ENCODE measurements at places on chromosomes 5 and 9.

- no peak for DNase-seq
These were observed 148.2 kb upstream of the KLF4 start for GRCh38 chr9:107637421-107638420.

GRCh38 chr5:36606036-36606427 is 374 bp upstream of the SLC1A3 start:
- DNase-seq = no peak

GRCh38 chr9:128286440-128286839 is 10.4 kb downstream of the SWI5 start:
- no peak for DNase-seq

DNA sequence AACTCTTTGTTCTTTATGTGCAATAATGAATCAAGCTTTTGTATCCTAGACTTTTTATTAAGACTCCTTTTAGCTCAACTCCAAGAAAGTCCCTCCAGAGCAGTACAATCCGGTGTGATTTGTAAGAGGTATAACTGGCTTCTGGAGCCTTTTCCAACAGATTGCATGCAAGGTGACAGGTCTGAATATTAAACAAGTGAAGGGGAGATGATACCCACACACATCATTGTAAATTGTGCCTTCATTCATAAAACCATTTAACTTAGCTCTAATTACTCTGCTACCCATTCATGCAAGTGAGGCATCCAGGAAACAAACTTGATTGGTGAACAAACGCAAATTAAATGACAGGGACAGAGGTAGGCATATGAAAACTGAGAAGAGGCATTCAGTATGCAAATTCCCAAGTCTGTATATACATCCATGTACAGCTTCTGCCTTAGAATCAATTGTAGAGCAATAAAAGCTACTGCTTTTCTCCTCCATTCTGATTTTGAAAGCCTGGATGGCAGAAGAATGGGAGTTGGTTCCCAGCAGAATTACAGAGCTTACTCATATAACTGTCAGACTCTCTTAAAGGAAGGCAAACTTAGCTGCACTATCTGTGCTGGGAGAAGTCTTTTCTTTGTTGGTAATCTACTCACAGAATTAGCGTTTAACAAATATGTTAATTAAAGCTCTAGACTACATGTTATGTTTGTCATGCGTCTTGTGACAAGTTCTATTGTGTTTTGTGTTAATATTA is 261.0 kb upstream of the CDH6 start:
- no peak for DNase-seq

- DNase-seq = no peak
These were observed 2.0 kb downstream of the SNCAIP start for GRCh38 chr5:122314036-122314435.

DNA sequence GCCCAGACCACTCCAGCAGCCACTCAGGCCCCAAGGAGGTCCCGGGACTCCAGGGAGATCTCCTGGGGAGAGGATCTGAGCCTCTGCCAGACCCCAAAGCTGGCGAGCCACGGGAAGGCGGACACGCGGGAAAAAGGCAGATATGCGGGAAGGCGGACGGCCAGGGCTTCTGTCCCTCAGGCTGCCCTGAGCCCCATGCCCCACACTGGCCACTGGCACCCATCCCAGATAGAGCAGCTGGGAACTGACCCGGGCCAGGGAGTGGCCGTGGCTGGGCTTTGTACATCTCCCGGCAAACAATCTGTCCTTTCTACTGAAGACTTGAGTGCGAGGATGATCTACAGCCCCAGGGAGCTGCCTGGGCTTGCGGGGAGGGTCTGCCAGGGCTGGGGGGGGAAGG is 21.1 kb upstream of the NOTCH1 start:
- no peak for DNase-seq

GRCh38 chr5:173302546-173303155 is 25.6 kb downstream of the STC2 start:
- DNase-seq = no peak

GRCh38 chr5:38375423-38375822 is 117.1 kb downstream of the EGFLAM start:
- no peak for DNase-seq

GRCh38 chr5:120405923-120406322 is 58.2 kb upstream of the PRR16 start:
- no peak for DNase-seq

GRCh38 chr5:124238350-124238749 is 508.1 kb downstream of the ZNF608 start:
- no peak for DNase-seq

GRCh38 chr5:175328176-175328575 is 115.8 kb downstream of the DRD1 start:
- no peak for DNase-seq

- no peak for DNase-seq
These were observed 143.7 kb upstream of the SEMA6A start for GRCh38 chr5:116718317-116718716.

DNA sequence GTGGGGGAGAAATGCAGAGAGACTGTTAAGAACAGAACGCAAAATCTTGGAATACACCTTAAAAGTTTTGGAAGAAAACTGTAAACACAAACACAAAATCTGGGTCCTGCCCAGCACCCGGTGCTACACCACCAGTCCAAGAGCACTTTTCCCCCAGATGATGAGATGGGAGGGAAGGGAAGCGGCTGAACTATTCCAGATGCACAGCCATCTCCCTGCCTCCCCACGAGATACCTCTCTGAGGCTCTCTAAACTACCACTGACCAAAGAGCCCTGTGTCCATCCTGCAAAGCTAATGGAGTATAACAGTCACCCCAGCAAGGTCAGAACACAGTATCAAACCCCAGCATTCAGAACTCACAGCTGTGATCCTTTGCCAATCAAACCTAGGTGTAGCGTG is 8.0 kb downstream of the SPARC start:
- DNase-seq = no peak

DNA sequence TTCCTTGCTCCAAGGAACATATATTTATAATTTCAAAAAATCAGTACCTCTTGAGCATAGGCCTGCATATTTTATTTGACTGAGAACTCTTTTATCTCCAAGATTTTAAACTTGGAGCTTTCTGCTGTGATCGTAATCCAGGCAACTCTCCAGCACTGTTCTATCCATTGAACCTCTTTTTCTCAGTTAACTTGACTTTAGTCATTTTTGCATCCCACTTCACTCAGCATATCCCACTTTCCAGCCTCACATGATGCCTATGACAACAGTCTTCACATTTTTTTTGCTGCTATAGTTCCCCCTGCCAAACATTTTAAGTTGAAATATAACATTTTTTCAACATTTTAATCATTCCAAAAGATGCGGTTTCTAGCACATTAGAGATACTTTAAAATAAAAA is 9.1 kb upstream of the PSIP1 start:
- DNase-seq = no peak

GRCh38 chr9:32455738-32456137 is 70.3 kb downstream of the RIGI start:
- DNase-seq = no peak

DNA sequence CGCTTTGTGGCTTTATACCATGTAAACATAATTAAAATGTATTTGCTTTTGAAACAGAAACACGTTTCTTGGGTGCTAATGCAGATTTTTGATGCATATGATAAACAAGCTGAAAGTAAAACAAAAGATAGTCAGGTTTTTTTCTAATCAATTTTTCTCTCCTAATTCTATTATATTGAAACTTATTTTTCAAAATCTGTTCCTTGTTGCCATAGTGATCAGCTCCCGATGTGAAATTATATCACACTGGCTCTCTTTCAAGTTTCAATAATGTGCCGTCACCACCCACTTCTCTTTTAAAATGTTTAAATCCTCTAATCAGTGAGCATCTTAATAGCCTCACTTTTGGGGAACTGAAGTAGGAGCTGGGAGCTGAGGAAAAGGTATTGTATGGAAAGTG is 36.4 kb upstream of the DAPK1 start:
- DNase-seq = no peak

DNA sequence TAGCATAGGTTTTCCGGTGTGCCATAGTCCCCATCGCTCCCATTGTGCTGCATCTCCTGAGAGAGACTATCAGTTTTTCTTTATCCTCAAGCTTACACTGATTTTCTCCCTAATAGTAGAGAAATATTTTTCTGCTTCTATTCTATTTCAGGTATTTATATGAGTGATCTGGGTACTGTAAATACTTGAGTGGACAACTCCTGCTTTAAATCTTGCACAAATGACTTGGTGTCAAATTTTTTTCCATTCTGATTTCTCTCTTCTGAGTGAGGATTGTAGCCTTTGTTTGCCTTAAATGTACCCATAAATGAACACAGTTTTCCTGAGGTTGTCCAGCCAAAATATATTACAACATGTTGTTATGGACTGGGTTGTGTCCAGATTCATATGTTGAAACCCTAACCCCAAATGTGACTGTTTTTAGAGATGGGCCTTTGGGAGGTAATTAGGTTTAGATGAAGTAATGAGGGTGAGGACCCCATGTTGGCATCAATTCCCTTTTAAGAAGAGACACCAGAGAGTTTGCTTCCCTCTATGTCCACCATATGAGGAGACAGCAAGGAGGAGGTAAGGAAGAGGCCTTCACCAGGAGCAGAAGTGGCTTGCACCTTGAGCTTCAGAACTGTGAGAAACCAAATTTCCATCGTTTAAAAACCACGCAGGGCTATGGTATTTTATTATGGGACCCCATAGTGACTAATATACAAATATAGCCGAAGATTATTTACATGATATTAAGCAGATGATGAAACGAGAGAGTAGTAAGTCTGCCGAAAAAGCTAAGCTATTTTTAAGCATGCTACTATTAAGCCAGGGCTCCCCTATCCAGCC is 336.4 kb upstream of the MPDZ start:
- DNase-seq = no peak

GRCh38 chr9:35481347-35481975 is 8.4 kb upstream of the RUSC2 start:
- peak; percentile 26 for DNase-seq

DNA sequence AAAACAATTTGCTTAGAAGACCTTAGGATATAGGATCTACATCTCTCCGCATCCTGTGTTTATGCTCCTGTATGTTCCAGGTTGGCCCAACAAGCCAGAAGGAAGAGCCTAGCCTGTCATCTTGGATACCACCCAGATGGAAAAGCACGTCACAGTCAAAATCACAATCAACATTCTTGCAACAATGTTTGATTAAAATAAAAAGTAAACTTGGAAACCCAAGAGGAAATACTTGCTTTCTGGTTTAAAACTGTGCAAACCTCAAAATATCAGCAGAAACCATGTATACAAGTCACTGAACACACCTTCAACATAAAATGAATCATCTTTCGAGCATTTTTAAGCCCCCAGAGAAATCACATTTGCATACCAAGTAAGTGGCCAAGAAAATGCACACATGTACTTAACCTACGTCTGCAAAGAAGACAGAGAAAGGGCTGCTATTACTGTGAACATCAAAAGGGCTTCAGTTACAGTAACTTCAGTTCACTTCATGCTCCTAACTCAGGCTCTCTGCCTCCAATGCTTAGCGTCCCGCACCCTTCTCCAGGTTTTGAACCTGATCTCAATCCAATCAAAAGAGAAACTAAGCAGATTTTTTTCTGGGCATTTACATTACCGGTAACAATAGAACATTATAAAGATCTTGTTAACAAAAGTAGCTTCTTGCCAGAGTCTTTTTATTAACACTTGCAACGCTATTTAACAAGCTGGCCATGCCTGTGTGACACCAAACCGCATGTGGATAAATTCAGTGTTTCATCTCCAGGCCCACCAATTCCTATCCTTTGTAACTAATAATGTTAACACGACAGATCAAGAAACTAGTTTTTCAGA is 1.3 kb downstream of the ENC1 start:
- no peak for DNase-seq

- no peak for DNase-seq
These were observed 1424.5 kb upstream of the NUDT12 start for GRCh38 chr5:104987074-104987473.

DNA sequence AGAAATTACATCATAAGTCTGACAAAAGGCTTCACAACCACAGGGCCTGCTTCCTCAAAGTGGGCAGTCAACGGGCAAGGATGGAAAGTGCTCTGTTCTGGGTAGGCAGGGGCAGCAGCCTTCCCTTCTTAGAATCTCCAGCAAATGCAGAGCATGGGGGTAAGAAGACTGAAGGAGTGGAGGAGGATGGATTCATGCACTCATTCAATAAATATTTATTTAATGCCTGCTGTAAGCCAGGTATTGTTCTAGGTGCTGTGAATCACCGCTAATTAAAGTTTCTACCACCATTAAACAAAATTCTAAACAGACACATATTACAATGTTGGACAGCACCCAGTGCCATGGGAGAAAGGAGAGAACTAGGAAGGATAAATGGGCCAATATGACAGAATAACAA is 195.6 kb downstream of the ELAVL2 start:
- DNase-seq = no peak

- DNase-seq = no peak
These were observed 12.1 kb downstream of the PDCL start for GRCh38 chr9:122816163-122816867.

GRCh38 chr5:27217155-27217956 is 179.0 kb upstream of the CDH9 start:
- no peak for DNase-seq

GRCh38 chr9:14907696-14908095 is 2.5 kb downstream of the FREM1 start:
- DNase-seq = no peak

- DNase-seq = no peak
These were observed 478.3 kb upstream of the FTMT start for GRCh38 chr5:121373371-121373770.

GRCh38 chr9:110048403-110048975 is 159.5 kb downstream of the C9orf152 start:
- peak; percentile 75 for DNase-seq

DNA sequence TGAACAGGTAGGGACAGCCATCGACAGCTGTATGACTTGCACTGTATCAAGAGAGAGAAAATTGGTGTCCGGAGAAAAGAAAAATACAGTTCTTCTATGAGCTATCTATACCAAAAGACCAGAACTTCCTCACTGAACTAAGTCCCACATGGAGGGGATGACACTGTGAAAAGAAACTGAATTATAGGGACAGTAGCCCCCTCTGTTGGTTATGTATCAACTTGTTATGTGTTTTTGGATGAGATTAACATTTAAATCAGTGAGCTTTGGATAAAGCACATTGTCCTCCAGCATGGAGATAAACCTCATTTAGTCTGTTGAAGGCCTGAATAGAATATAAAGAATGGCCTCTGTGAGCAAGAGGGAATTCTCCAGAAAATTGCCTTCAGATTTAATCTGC is 176.6 kb upstream of the SH3GL2 start:
- no peak for DNase-seq

DNA sequence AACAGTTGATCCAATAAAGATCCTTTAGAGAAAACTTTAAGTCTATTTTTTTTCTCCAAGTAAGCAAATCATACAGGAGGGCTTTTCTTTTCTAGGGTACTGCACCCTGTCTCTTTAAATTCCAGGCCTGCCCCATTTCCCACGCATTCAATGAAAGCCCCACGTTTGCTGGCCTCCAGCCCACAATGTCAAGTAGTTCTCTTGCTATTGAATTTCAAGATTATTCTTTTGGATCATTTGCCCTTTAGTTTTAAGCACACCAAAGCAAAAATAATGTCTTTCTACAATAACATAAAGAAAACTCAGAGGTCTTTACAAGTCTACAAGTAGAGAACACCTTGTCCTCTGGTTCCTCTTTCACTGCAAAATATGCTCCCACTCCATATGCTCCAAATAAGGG is 15.6 kb downstream of the MLLT3 start:
- DNase-seq = no peak

All from GM18507 (cell line).